Renal cortex interstitium (tissue), 15 donors: ENCODE measurements at places on chromosomes 6 and 20.

DNA sequence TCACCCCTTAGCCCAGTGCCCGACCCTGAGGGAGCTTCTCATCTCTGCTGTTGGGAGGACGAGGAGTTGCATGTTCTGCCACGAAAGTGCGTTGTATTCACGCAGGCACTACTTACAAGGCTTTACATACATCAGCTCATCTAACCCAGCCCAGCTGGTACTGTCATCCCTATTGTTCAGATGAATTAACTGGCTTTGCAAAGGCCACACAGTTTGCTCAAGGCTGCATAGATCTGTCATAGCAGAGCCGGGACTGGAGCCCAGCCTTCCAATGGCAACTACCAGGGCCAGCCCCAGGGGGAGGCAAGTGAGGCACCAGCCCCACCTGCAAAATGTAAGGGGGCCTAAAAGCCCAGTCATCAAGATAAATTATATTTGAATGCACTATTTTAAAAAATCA, 257.6 kb downstream of the NFATC2 start:
- DNase-seq: no peak

- DNase-seq: no peak
These were observed 13.1 kb downstream of the CDC5L start for GRCh38 chr6:44400572-44400971.

GRCh38 chr20:48180024-48180423, 394.7 kb upstream of the SULF2 start:
- no peak for DNase-seq

DNA sequence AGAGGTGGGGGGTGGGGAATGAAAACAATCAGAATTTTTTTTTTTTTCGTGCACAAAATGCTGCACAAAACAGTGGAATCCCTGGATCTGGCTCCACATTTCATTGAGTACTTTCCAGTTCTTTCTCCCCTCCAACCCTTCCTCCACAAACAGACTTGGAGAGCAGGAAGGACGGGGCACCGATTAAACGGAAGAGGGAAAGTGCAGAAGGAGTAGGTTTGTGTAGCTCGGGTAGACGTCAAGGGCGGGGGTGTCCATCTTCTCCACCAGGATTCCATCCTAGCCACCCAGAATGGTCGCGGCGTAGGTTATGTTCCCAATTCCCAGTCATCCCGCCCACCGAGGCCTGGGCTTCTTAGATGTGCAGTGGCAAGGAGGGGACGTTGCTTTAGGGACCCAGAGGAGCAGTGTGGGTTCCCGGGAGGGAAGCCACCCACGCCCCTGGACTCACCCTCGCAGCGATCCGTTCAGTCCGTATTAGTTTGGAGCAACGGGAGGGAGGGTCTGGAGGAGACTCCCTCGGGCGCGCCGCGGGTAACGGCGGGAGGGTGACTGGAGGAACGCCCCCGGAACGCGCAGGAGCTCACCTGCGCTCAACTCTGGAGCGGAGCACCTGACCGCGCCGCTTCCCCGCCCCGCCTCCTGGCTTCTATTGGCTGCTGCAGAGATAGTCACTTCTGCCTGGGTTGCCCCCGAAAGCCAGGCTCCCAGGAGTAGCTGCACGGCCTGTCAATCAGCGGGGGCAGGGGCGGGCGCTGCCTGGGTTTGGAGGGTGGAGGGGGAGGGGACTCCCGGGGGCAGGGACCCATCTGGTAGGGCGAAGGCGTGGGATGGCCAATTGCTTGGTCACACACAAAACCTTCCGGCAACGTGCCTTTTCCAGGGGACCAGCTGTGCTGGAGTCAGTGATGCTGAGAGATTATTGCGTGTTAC, at the start of gene ENPP5:
ENPP5 (minus strand) TSS at position 624 of the 933 bp plus-strand sequence. CDS start 2,718 bp downstream, outside the sequence.
- DNase-seq: peak; percentile 70

GRCh38 chr20:53413186-53413631, 180.4 kb downstream of the ZNF217 start:
- DNase-seq: no peak
